Activated naive CD8-positive, alpha-beta T cell treated with anti-CD3 and anti-CD28 coated beads, Interleukin-2, amount 50 U/mL, for 24 hours (primary cell): ENCODE measurements at places on chromosomes 7 and 10.

DNA sequence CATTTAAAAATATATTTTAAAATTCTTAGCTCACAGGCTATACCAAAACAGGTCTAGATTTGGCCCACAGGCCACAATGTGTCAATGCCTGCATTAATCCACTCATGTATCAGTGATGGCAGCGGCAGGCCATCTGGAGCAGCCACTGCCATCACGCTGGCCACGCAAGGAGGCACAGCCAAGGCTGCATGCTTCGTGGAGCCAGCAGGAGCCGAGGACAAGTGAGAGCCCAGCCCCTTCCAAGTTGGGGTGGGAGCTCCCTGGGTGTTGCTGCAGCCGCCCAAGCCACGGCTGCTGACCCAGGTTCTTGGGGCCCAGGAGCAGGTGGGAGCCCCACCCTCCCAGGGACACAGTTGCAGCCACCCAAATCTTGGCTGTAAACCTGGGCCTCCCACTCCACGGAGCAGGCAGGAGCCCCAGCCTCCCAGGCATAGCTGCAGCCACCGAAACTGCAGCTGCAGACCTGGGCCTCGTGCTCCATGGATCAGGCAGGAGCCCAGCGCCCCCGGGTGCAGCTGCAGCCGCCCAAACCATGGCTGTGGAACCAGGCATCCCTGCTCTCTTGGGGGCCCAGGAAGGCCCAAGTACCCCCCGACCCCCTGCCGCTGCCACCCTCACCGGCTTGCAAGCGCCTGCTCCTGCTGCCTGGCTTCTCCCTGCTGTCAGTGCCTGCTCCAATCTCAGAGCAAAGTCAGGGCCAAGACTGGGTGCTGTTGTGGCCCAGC, 87.3 kb upstream of the CACUL1 start:
- DNase-seq, result no peak

DNA sequence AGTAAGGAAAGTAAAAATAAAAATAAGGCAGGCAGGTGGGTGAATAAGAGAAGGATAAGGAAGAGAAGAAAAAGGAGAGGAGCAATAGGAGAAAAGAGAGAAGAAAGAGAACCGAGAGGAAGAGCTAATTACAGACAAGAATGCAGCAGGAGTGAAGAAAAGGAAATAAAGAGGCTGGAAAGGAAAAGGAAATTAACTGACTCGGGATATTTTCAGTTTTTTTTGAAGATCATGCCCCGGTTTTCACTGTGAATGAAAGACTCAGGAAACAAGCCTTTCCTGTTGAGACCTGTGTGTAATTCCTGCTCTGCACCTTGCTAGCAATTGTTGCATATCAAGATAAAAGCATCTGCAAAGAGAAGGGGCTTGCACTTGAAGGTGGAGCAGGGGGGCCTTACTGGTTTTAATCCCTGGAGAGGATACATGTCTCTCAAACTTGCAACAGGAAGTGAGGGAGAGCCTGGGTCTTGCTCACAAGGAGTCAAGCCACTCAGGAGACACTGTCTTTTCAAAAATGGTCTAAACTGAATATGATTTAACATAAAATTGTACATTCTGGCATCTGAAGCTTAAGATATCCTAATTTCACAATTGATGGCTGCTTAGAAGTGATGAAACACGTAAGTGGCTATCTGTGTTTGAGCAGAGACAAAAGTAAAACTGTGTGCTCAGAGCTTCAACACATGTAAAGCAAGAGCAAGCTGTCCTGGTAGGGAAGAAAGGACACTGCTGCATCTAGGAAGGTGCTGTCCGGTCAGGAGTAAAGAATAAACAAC, 157.6 kb downstream of the FAM107B start:
- DNase-seq, result no peak

DNA sequence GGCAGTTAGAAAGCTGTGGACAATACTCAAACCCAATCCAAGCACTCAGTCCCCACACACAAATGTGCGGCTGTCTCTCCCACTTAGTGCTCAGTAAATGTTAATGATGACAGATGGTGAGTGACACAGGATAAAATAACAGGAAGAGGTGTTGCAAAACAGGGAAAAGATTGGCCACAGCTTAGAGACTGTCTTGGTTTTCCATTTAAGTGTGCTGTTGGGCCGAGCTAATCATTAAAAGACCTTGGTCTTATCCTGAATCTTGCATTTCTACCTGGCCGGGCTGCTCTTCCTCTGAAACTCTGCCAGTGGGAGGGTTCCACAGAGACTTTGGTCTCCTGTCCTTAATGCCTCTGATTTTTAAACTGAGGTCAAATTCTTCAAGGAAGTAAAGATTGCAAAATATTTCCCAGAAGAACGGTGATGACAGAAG, 113.1 kb upstream of the RNF32 start:
- no peak for DNase-seq

DNA sequence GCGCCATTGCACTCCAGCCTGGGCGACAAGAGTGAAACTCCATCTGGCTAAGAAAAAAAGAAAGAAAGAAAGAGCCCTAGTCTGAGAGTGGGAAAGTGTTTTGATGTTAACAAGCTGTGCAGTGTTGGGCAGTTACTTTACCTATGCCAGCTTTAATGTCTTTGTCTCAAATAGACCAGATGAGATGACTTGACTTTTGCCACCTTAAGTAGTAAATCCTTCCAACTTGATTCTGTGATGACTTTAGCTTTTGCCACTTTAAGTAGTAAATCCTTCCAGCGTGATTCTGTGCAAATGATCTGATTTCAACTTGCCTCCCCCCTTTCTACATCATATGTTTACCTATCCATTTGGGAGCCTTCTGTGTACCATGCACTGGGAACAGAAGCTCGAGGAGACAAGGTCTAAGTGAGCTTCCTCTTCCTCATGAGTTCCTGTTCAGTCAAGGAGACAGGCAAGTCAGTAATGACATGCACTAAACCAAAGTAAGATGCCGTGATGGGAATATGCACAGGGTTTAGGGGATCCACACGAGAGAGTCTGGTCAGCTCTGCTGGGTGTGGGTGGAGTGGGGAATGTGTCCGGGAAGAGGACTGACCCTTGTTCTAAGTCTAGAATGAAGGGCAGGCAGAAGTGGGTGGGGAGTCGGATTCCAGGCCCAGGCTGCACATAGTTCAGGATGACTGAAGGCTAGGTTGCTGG, 17.2 kb downstream of the INPP5F start:
- DNase-seq, result no peak

GRCh38 chr10:19048891-19049290, 290 bp downstream of the MALRD1 start:
- DNase-seq, result no peak

DNA sequence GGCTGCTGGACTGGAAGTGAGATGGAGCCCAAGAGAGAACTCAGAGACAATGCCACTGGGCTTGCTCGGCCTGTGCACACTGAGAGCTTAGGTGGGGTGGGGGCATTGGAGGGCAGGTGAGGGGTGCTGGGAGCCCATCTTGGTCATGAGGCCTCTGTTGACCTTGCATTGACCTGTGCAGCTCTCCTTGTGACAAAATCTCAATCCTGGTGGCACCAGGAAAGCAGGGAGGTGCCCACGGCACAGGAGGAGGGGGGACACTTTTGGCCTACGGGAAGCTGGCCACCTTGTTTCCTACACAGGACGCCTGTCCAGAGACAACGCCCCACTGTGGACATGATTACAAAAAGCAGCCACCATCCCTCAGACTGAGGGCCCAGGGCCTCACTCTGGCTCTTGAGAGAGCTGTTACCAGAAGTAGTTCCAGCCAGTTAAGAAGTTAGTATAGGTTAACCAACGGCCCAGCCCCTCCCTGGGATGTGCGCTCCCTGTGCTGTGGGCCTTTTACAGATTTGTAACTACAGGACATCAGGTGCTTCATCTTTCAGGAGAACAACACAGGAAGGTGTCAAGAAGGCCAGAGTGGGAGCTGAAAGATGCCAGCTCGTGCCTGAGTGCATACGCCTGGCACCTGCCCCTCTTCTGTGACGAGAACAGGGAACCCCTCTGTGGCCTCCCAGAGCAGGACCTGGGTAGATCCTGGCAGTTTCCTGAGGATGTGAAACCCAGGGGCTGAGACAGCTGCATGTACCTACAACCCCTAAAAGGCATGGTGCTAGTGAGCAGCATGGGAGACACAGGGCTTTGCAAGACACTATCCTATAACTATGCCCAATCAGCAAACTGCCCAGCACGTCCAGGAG, 10.3 kb downstream of the PKD1L1 start:
- DNase-seq, result no peak

DNA sequence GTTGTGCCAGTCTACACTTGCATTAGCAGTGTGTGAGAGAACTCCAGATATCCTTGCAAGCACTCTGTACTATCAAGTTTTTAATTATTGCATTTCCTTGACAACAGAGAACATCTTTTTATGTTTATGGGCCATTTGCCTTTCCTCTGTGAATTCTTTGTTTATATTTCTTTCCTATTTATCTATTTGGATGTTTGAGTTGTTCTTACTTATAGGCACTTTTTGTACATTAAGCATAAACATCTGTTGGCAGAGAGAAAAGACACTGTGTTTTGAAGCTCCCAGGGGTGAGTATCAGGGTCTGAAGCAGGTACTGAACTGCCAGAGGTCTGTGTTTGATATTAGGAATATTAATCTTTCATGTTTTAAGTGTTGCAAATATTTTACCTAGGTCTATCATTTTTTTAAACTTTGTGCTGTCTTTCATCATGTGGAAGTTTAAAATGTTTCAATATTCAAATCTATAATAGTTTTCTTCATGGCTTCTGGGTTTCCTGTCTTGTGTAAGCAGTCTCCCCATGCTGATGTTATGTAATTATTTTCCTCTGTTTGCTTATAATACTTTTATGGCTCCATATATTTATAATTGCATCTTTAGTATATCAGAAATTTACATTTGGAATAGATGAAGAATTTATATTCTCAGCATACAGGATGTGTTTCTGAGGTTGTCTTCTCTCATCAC, 17.7 kb upstream of the PDCD4 start:
- DNase-seq, result no peak

- DNase-seq, result no peak
Measured at GRCh38 chr10:91944880-91945630, 21.5 kb downstream of the BTAF1 start.

DNA sequence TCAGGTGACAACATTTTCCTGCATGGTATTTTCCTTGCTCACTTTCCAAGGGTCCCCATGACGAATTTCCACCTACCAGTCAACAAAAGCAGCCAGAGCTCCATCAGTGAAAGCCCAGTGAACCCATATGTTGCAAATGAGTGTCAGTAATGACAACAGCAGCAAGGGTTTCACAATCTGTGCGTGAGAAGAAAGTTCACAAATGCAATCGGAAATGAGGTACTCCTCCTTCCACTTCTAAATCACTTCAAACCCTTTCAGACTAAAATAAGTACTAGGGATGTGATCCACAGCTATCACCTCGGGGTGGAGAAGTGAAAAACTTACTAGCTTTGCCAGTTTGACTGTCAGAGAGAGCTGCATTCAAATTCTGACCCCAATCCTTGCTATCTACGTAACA, 55.6 kb upstream of the BET1 start:
- no peak for DNase-seq
